ENCODE measurements at places on chromosomes 7 and 10.
A peak's percentile ranks its signal among the peaks of the same experiment; 100 is the strongest.

GRCh38 chr10:27019827-27020226, 80.5 kb downstream of the ANKRD26 start:
- ATAC-seq, result no peak

- ATAC-seq, result no peak
These were observed 637.8 kb upstream of the VSTM2A start for GRCh38 chr7:53904355-53904754.

DNA sequence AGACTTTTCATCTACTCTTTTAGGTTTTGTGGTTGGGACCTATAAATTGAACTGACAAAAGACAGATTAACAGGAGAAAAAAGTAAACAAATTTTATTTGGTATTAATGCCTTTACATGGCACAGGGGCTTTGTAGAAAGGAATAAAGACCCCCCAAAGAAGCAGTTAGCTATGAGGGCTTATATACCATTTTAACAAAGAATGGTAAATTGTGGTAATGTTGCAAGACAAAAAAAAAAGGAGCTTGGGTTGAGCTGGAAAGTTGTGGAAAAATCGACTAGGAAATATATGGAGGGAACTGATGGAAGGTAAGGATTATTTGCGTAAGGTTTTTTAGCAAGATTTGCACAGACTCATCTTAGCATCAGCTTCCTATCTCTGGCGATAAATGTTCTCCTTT, 84.6 kb downstream of the JCAD start:
- ATAC-seq, result no peak

- no peak for ATAC-seq
These were observed 10.4 kb downstream of the GPRIN2 start for GRCh38 chr10:46545861-46546590.

GRCh38 chr10:31932838-31933237, 4.2 kb upstream of the ARHGAP12 start:
- no peak for ATAC-seq

GRCh38 chr7:107559864-107560263, 3.9 kb downstream of the COG5 start:
- no peak for ATAC-seq

DNA sequence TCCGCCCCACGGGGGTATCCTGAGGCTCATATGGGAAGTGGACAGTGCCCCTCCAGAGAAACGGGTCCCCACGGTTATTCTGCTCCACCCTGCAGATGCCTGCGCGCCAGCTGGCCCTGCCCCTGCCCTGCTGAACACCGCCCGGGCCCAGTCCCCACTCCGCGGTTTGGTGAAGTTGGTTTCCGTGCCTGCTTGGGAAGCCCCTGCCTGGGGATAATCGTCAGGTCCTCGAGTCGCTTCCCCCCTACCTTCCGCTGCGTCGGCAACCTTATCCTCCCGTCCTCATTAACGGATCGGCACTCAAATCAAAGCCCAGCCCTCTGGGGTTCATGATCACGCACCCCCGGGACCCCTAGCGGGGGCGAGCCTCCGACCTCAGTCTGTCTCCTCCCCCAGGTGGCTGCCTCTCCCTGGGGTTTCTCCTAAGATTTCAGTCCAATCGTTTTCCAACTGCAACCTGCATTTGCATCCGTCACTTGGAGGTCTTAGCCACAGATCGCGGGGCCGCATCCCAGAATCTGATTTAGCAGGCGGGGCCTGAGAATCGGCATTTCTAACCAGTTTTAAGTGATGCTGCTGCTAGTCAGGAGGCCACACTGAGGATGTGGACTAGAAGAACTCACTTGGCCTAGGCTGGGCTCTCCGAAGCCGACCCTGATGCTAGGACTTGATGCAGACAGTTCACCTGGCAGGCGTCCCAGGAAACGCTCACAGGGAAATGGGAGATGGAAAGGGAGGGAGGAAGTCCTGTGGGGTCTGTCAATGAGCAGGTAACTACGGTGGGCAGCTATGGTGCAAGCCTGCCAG, 27.6 kb downstream of the WDR86 start:
- ATAC-seq, result no peak

- ATAC-seq, result no peak
These were observed 5.5 kb upstream of the LZTS2 start for GRCh38 chr10:100993986-100994708.

DNA sequence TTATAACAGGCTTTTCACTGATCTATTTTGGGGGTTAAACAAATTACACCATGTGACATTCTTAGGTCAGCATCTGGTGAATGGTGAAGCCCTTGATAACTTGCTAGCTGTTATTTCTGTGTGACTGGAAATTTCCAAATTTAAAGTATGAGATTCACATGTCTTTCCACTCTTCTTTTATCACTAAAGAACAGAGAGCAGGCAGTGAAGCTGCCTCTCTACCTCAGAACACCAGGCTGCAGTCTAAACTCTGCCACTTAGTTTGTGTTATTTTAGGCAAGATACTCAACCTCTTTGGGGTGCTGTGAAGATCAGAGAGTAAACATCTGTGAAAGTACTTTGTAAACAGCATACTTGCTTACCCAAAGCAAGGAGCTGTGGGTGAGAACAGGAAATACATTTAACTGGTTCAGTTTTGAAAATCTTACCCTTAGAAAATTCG, 15.5 kb upstream of the SP4 start:
- no peak for ATAC-seq

DNA sequence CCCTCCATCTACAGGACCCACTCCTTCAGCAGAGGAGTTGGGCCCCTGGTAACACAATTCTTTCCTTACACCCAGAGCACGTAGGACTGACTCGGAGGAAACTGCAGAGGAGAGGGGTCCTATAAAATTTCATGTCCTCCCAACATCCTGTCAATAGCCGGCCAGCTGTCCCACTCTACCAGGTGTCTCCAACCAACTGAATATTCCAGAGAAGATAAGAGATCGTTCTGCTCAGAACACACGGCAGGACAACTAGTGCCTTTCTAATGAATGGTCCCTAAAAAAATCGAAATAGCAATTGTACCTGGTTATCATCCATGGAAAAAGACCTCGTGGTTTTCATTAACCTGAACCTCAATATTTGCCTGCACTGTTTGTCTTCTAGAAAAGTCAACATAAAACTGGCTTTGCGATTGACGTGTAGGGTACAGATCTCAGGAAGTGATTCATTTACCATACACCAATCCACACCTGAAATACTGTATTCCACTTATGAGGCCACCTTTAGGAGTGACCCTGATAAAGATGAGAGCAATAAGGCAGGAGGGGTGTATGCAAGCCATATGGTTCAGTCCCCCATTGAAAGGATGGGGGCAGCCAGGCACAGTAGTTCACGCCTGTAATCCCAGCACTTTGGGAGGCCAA, 111.7 kb downstream of the PARP12 start:
- ATAC-seq, result no peak

DNA sequence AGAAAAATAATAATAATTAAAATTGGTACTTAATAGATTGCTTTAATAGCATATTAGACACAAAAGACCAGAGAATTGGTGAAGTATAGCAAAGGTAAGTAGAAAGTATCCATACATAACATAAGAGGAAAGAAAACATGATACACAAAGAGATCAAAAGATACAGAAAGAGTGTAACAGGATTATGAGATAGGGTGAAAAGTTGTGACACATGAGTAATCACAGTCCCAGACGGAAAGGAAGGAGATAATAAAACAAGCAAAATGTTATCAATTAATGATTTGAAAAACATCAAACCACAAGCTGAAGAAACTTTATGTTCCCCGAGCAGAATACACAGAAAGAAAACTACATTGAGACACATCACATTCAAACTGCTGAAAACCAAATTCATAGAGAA, 10.5 kb downstream of the TCAF1 start:
- ATAC-seq, result no peak

DNA sequence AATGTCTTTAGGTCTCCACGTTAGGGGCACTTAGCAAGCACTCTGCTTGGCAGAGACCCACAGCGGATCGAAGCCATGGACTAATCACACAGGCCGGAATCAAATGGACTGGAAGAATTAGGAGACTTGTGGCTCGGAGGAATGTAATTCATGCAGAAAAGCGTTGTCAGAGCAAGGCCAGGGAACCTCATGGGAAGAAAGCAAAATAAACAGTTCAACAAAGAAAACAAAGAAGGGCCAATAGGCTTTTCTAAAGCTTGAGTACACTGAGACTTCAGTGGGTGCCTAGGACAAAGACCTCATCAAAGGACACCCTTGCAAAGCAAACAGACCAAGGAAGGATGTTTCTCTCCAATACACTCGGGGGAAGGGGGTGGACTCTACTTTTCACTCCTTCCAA, 171.1 kb downstream of the GLI3 start:
- ATAC-seq, result no peak

- ATAC-seq, result no peak
These were observed 4.8 kb upstream of the KCP start for GRCh38 chr7:128915271-128915819.

DNA sequence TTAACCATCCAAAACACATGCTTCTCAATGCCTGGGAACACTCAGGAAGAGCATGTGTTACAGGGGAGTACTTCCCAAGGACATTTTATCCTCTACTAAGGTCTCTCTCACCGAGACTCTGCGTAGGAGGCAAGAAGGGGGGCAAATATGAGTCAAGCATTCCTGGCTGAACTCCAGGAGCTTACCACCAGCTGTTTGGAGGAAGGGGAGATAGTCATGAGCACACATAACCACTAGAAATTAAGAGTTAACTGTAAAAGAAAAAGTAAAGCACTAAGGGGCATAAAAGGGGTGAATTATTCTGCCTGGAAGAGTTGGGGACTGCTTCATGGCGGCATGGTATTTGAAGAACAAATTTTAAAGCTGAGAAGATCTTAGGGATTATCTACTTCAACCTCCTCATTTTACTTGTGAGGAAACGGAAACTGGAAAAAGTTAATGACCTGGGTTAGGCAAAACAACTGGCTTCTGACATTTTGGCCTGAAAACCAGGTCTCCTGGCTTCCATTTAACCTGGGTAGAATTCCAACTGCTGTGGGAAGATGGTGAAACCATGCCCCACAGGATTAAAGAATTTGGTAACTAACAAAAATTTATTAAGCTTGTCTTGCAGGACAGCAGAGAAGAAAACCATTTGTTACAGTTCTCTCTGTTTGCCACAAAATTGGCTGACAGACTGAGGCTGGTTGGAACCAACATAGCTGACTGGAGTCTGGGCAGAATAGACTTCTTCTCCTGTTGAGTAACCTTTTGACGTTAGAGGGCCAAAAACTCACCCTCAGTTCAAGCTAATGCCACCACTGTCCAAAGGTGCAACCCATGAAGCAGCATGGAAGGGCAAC, 85.5 kb downstream of the SLC25A13 start:
- peak; percentile 86 for ATAC-seq

DNA sequence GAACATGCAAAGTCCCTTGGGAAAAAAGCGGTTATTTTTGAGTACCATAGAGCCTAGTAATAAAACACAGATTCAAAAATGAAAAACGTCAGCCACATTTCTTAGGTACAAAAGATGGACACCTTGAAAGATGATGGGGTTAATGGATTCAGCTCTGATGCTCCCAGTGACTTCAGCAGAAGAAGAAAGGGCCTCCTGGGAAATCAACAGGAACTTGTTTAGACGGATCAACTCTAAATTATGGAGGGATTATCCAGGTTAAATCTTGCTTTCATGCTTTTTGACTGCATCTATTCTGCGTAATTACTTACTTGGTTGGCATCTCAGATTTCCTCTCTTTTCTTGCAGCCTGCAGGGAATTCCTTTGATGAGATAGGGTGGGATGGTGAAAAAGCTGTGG, 82.5 kb downstream of the TMEM178B start:
- ATAC-seq, result no peak

GRCh38 chr10:4824791-4825310, 1.2 kb upstream of the AKR1E2 start:
- ATAC-seq, result no peak

DNA sequence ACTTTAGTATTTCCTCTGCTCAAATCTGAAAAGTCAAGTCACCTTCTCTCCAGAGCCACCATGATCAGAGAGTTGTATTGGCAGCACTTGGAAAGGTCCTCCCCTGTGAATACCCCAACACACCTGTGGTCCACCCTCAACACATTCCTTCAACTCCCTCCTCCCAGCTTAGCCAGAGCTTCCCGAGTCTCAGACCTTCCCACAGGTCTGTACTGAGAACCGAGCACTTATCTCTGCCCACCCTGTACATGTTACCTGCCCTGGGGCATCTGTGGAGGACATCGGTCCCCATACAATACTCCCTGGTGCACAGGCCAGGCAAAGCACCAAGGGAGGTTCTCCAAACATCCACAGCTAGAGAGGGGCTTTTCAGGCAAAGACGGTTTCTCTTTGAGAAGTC, 30.6 kb downstream of the SORBS1 start:
- no peak for ATAC-seq

GRCh38 chr7:135100856-135101255, 47.0 kb upstream of the TMEM140 start:
- no peak for ATAC-seq

- no peak for ATAC-seq
These were observed 16.2 kb downstream of the SFR1 start for GRCh38 chr10:104138131-104138530.

Measured in gastroesophageal sphincter (tissue), 4 donors.